Dermis microvascular lymphatic vessel endothelial cell (primary cell): ENCODE measurements at places on chromosomes 12 and 14. TPM values are rescaled to one million over a fixed set of nuclear protein-coding genes. Genes with fewer than 3 reads are reported as not detected.

DNA sequence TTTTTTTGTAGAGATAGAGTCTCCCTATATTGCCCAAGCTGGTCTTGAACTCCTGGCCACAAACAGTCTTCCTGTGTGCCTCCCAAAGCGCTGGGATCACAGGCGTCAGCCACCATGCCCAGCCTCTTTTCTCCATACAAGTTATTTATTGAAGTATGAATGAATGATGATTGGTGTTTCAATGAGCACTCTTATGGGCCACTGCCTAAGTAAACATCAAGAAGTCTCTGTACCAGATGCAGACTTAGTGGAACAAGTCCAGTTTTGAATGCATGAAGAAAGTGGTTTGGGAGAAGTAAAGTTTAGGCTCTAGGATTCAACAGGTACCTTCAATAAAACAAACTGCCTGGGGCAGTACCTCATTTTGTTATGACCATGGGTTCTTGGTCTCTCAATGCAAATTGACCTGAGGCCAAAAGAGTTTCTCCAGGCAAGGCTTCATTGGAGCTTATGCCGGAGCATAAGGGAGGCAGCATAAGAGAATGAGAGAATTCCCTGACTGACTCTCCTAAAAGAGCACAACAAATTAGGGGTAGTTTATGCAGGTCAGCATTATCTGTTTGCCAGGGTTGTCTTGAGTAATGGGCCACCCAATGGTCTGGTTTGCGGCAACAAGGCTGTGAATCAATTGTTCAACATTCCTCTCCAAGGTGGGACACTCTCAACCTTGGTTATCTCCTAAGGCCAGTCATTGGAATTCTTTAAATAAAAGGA is 1.1 kb upstream of the GMFB start:
- DNase-seq: no peak

DNA sequence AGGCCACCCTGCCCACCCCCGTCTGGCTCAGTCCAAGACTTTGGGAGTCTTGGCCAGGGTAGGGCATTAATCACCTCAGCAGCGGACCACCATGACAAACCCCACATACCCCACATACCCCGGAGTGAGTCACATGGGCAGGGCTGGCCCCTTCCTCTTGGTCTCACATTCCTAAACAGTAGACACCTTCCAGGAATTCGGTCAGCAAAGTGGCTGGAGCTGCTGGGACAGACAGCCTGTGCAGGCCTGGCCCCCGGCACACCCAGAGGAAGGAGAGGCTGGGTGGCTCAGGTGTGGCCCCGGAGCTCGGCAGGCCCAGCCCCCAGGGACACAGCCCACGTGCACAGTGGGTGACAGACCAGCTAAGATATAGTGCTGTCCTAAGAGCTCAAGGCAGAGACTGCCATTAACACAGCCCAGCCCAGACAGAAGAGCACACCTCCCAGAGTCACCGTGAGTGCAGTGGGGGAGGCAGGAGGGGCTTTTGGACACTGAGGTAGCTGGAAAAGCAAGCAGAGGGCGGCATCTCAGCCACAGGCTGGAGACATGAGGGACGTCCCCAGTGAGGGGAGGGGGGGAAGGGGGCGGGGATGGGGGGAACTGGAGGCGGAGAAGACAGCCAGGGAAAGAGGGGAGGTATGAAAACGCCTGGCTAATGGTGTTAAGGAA is 24.0 kb downstream of the CCDC85C start:
- DNase-seq: no peak

DNA sequence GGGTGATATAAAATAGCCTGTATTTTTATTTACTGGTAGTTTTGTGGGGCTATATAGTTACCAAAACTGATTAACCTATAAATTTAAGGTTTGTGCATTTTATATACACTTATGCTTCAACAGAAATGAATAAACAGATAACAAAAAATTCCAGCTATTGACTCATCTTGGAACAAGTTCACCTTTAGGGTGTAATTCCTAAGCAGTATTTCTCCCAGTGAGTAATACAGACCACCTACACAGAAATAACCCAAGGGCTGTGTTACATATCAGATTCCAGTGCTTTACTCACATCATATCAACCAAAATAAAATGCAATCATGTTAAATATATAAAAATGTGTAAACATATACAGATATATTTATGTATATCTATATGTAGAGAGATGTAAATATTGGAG is 345.6 kb downstream of the ADAMTS20 start:
- no peak for DNase-seq

Gene CPNE6
- not detected in 2 replicates for total RNA-seq
